Activated CD4-positive, alpha-beta memory T cell treated with anti-CD3 and anti-CD28 coated beads for 36 hours (primary cell): ENCODE measurements at places on chromosomes 11 and 22. TPM values are rescaled to one million over a fixed set of nuclear protein-coding genes. Genes with fewer than 3 reads are reported as not detected.

GRCh38 chr11:125787827-125788226 lies at the start of gene PATE3:
PATE3 (plus strand) TSS chr11:125788127; CDS start chr11:125788152, 25 bp downstream.
- no peak within 1 kb of the TSS for H3K4me3 ChIP-seq
- no peaks in the 10 kb centered on the region for H3K4me1 ChIP-seq
- peaks cover 3% of the 10 kb centered on the region for H3K27me3 ChIP-seq
- no peak within 1 kb of the TSS for H3K27ac ChIP-seq

DNA sequence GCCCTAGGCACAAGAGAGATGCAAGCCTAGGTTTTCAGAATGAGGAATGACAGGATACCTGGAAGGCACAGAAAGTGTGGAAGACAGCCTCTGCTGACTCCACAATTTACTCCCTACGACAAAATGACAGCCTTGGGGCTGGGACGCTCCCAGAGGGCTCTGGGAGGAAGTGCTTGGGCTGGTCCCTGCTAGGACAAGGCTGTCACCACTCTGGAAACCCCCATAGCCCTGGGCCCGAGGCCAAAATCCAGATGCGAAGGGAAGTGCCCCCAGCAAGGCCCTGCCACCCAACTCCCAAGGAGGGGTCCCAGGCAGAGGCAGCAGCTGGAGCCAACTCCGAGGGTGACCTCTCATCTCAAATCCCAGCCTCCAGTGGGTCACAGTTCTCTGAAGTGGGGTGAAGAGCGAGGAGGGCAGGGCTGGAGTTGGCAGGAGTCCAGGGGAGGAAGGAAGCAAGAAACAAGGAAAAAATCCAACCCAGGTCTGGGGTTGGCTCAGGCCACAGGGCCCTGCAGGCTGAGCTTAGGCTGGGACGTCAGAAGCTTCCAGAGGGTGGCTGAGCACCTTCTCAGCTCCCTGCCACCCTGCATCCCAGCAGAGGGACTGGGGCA lies 6.3 kb upstream of the CDC42EP2 start:
- peaks cover 3% of the 10 kb centered on the region for H3K36me3 ChIP-seq
- no peak overlapping the region for H3K4me3 ChIP-seq
- H3K27me3 ChIP-seq = peaks cover under 1% of the 10 kb centered on the region
- DNase-seq = no peak

The PKDREJ gene
- total RNA-seq = not detected

DNA sequence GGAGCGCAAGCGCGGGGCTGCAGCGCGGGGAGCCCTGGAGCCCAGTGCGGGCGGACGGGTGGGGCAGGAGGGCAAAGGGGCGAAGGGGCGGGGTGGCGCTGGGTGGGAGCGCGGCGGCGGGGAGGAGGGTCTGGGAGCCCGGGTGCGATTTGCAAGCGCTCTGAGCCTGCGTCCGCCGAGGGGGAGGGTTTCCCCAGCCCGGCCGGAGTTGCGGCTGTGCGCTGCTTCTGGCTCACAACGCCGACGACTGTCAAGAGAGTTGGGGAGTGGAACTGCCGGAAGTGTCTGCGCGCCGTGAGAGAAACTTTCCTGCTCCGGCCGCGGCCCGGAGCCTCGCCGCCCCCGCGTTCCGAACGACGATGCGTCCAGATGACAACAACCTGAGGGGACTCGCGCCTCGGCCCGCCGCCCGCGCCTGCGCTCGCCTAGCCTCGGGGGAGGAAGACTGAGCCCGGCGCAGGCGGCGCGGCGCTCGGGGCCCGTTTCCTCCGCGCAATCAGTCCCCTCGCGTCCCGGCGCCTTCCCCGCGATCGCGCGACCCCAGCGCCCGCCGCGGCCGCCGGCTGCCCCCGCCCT lies at the start of gene ARHGAP42:
Gene ARHGAP42 (plus strand): TSS at position 235 of the 576 bp plus-strand sequence. CDS start 391 bp downstream, outside the sequence.
- DNase-seq = peak; percentile 26
- H3K4me3 ChIP-seq = peak within 1 kb of the TSS; percentile 55
- H3K27me3 ChIP-seq = peaks cover 25% of the 10 kb centered on the region
- H3K36me3 ChIP-seq = peaks cover 2% of the 10 kb centered on the region
- H3K27ac ChIP-seq = no peak within 1 kb of the TSS

GRCh38 chr11:21476588-21476987 lies 716.3 kb upstream of the ANO5 start:
- H3K27me3 ChIP-seq = no peaks in the 10 kb centered on the region
- no peak overlapping the region for H3K4me3 ChIP-seq
- no peak overlapping the region for H3K27ac ChIP-seq

The TBX1 gene
- not detected for total RNA-seq

DNA sequence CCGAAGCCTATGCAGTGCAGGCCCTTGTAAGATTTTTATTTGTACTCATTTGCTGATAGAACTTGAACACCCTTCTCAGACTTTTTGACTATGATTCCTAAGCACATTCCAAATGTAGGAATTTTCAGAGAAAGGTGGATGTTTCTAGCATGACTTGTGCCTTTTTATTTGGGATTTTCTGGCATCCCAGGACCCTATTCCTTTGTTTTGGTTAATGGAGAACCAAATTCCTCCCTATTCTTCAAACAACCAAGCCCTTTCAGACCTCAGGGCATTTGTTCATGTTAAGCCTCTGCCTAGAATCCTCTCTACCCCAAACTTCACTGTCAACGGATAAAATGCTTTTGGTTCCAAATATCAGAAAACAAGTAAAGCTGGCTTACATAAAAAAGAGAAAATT lies 371.1 kb downstream of the DDX10 start:
- no peak overlapping the region for H3K4me3 ChIP-seq
- no peak overlapping the region for H3K27ac ChIP-seq
- peaks cover 6% of the 10 kb centered on the region for H3K27me3 ChIP-seq
- no peak for DNase-seq
- H3K36me3 ChIP-seq = no peaks in the 10 kb centered on the region

The KRTAP5-11 gene
- total RNA-seq = not detected

- H3K27ac ChIP-seq = no peak overlapping the region
- no peak for DNase-seq
- H3K36me3 ChIP-seq = peaks cover 5% of the 10 kb centered on the region
- H3K4me3 ChIP-seq = no peak overlapping the region
- H3K4me1 ChIP-seq = peaks cover 3% of the 10 kb centered on the region
- H3K27me3 ChIP-seq = no peaks in the 10 kb centered on the region
Observed at GRCh38 chr11:78251083-78251775, 62.5 kb downstream of the USP35 start.

DNA sequence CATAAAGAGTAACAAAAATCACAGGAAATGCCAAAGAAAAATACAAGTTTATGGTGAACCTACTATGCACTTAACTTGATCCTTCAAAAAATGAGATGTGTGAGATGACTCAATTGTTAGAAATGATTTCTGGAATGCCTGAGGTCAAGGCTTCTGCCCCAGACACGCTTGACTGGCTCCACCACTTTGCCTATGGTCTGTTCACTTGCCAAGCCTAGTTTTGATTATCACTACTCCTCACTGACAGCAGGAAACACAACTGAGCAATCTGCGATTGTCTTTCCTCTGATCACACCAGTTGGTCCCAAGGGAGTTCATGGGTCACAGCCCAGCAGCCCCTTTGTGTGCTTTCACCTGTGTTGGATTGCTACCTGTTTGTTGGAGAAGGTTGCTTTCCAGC lies 20.6 kb upstream of the PRDM10 start:
- no peak overlapping the region for H3K27ac ChIP-seq
- DNase-seq = no peak
- H3K4me1 ChIP-seq = no peaks in the 10 kb centered on the region
- no peak overlapping the region for H3K4me3 ChIP-seq

DNA sequence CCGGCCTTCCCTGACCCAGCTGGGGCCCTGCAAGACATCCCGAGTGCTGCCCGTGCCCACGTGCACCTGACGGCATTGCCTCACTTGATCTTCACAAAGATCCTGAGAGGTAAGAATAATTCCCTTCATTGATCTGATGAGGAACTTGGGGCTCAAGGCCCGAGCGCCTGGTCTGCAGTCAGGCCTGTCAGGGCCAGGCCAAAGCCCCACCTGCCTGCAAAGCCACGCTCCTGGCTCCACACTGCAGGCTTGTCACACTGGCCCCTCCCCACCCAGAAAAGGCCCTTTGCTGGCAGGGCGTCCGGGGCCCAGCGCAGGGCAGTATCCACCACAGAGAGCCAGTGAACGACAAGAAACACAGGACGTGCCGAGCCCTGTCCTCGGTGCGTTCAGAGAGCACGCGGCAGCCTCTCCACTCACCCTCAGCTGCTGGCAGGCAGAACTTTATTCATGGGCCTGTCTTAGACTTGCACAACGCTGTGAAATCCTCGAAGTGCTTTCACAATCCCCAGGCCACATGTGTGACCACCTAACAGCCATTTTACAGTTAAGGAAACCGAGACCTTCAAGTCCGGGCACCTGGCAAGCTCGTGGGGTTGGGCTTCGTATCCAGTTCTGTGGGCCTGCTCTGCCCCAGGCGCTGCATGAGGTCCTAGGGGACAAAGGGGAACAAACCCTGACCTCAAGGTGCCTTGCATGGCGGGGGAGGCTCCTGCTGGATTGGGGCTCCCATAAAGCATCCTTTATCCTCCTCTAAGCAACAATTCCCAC lies 14.8 kb downstream of the KIAA0930 start:
- no peaks in the 10 kb centered on the region for H3K36me3 ChIP-seq
- no peak overlapping the region for H3K4me3 ChIP-seq
- H3K4me1 ChIP-seq = peaks cover 11% of the 10 kb centered on the region
- H3K27me3 ChIP-seq = no peaks in the 10 kb centered on the region
- no peak overlapping the region for H3K27ac ChIP-seq

The MS4A4A gene
- total RNA-seq = not detected

DNA sequence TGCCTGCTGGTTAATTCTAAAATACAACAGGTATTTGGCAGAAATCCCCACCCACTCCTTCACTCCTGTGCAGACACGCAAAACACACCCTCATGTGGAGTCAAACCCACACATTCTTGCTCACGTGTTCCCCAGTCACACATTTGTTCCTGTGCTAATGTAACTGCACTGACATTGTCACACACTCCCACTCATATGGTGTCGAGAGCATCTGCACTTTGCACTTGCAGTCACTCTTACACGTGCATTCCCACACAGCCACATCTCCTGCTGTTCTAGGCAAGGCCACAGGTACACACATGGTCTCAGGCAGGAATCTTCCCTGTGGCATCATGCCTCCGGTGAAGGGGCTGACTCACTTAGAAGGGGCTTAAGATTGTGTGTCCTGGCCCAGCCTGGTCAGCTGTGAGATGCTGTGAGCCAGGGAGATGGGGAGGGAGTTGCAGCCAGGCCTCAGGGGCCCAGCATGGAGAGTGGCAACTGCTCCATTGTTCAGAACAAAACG lies 395.0 kb downstream of the TENM4 start:
- H3K27me3 ChIP-seq = peaks cover 2% of the 10 kb centered on the region
- no peaks in the 10 kb centered on the region for H3K36me3 ChIP-seq
- DNase-seq = no peak
- H3K27ac ChIP-seq = no peak overlapping the region

GRCh38 chr22:17056807-17057206 lies 28.0 kb upstream of the IL17RA start:
- H3K4me1 ChIP-seq = peaks cover 2% of the 10 kb centered on the region
- no peaks in the 10 kb centered on the region for H3K36me3 ChIP-seq
- H3K27me3 ChIP-seq = peaks cover 6% of the 10 kb centered on the region
- H3K4me3 ChIP-seq = no peak overlapping the region
- no peak overlapping the region for H3K27ac ChIP-seq

- no peak overlapping the region for H3K27ac ChIP-seq
- DNase-seq = no peak
- no peaks in the 10 kb centered on the region for H3K4me1 ChIP-seq
- no peak overlapping the region for H3K4me3 ChIP-seq
- no peaks in the 10 kb centered on the region for H3K27me3 ChIP-seq
Observed at GRCh38 chr22:48672387-48672786, 1155.3 kb downstream of the BRD1 start.

DNA sequence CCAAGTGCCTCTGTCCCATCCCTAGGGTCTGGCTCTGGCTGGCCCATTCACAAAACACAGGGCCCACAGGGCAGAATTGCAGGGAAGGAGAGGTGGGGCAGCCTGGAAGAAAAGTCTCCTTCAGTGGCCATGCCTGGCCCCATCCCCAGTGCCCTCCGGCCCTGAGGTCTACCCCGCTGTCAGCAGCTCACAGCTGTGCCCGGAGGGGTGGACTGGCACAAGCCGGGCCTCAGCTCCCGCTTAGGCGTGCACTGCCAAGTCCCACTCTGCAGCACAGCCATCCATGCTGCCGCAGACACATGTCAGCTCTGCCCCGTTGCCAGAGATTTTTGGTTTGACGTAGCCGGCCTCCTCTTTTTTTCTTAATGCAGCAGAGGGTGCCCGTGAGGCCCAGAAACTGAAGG lies 3.9 kb upstream of the SCN2B start:
- H3K27ac ChIP-seq = no peak overlapping the region
- no peaks in the 10 kb centered on the region for H3K4me1 ChIP-seq
- DNase-seq = no peak

The SMC1B gene
- total RNA-seq = 1.1 TPM

The TRIM48 gene
- not detected for total RNA-seq

GRCh38 chr11:47152953-47153950 lies 23.4 kb downstream of the ARFGAP2 start:
- H3K36me3 ChIP-seq = no peaks in the 10 kb centered on the region
- H3K27ac ChIP-seq = no peak overlapping the region
- peaks cover 26% of the 10 kb centered on the region for H3K4me1 ChIP-seq
- peak; percentile 73 for DNase-seq
- no peaks in the 10 kb centered on the region for H3K27me3 ChIP-seq

GRCh38 chr11:64611869-64612646 lies 21.0 kb downstream of the SLC22A12 start:
- DNase-seq = no peak
- H3K27ac ChIP-seq = no peak overlapping the region
- H3K4me3 ChIP-seq = no peak overlapping the region

The SERPING1 gene
- total RNA-seq = not detected

DNA sequence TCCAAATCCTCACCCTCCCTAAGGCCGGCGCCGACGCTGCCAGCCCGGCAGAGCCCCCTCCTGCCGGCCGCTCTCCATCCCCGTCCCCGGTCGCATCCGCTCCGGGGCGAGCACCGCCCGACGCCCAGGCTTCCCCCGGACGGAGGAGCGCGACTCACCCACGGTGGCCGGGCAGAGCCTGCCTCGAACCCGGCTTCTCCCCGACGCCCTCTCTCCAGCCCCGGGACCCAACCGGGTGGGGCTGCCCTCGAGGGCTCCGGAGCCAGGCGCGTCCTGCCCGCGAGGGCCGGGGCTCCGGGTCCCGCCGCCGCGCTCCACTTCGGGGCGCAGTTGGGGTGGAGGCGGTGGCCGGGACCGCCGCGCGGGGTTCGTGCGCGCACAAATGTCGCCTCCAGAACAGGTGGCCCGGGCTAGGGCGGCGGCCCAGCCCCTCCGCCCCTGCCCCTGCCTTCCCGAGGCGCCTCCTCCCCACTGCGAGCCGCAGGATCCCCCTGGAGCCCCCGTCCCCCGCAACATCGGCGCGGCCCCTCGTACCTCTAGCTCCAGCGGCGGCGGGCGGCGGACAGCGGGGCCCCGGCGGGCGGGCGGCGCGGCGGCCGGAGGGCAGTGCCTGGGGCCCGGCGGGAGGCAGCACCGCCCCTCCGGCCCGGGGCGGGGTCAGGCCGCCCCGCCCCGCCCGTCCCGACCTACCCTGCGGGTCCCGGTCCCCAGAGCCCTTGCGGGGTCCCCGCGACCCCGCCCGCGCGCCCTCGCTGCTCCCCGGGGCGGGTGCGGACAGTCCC lies at the start of gene A4GALT:
Gene A4GALT (minus strand): TSS at position 608 of the 782 bp plus-strand sequence. CDS start 26,919 bp downstream, outside the sequence.
- DNase-seq = no peak
- no peak within 1 kb of the TSS for H3K27ac ChIP-seq
- H3K27me3 ChIP-seq = peaks cover 55% of the 10 kb centered on the region
- H3K4me3 ChIP-seq = peak within 1 kb of the TSS; percentile 36

The HYLS1 gene
- total RNA-seq = 8.2 TPM

The KIRREL3 gene
- total RNA-seq = not detected

- no peak overlapping the region for H3K27ac ChIP-seq
- no peaks in the 10 kb centered on the region for H3K4me1 ChIP-seq
- H3K4me3 ChIP-seq = no peak overlapping the region
- no peak for DNase-seq
- no peaks in the 10 kb centered on the region for H3K36me3 ChIP-seq
Observed at GRCh38 chr11:27963370-27963769, 144.6 kb downstream of the KIF18A start.
